Uterus (tissue), 4 donors: ENCODE measurements at places on chromosomes 5 and 9.
A peak's percentile ranks its signal among the peaks of the same experiment; 100 is the strongest.

DNA sequence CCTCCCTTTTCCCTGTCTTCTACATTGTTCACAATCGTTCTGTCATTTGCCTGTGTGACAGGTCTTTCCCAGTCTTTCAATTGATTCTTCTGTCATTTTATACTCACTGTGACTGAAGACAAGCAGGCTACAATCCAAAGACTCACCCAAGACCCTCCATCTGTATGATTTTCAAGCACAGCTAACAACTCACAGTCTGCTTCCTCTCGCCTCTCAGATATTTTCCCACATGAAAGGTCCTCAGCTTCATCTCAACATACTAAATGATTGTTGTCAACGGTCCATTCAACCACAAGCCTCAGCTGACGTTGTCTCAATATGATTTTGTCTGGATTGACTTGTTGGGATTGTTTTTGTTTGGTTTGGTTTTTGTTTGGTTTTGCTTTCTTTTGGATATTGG lies 346.5 kb downstream of the NFIB start:
- DNase-seq, result no peak

GRCh38 chr9:35776018-35776417 lies 15.4 kb upstream of the NPR2 start:
- no peak for DNase-seq

DNA sequence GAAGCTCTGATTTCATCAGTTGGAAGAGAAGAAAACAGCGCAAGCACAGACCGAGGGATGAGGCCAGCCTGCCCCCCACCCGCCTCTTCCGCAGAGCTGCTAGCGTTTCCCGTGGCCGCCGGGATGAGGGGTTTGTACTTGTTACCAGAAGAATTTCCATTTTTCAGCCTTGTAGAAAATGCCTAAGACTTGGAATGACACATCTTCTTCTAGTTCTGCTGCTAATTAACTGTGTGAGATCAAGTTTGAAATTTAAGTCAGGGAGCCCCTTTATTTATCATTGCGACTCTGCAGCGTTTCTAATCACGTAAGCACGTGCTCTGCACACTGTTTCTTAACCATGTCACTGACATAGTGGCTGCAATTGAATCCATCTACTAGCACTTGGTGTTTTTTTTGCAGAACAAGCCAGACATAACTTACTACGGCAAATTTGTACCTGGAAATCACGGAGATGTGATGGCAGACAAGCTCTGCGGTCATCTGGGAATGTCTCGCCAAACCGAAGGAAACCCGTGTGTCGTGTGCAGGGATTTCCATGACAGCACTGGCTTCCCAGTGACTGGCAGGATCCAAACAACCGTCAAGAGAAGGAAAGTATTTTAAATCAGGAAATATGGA lies 41.8 kb upstream of the ROR2 start:
- DNase-seq, result no peak

- no peak for DNase-seq
Observed at GRCh38 chr9:102631559-102631958, 363.6 kb upstream of the CYLC2 start.

DNA sequence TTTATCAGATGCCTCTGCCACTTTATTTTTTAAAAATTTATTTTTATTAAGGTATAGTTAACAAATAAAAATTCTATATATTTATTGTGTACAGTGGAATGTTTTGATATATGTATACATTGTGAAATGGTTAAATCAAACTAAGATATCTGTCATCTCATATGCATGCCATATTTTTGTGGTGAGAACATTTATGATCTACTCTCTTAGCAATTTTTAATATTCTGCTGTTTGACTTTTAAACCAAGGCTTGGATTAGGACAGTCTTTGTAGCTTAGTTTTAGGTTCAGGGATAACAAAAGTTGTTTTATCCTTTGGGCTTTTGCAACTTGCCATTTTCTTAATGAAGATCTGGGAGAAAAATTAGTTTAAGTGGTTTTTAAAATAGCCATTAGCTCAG lies 46.0 kb upstream of the CDKN2B start:
- DNase-seq, result no peak

DNA sequence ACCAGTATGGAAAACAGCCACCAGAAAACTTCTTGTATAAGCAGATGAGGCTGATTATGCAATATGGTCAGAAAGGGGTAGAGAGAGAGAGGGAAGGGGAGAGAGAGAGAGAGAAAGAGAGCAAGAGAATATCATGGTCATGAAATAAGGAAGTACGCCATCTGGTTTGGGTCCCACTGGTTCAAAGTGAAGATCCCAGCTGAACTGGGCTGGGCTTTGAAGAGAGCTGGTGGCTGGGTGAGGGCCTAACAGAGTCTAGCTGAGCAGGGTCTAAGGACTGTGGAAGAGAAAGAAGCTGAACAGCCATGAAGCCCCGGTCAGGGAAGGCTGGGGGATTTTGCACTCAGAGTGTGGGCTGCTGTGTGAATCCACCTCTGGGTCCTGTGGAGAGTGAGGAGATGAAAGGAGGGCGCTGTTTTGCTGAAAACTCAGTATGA lies 14.6 kb downstream of the TRIM14 start:
- DNase-seq, result no peak

DNA sequence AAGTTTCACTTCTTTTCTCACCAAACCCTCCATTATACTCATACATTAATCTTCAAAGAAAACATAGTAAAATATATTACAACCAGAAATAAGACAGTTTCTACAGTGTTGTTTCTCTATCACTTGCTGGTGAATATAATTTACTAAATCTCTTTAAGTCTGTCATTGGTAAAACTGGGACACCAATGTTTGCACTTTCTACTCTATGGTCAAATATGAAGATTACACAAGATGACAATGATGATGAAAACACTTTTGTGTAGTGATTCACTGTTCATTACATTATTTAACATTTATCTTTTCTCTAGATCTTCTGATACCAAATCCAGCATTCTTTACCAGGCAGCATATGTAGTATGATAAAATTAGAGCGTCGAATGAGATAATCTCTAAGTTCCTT lies 459.1 kb downstream of the DMAC1 start:
- no peak for DNase-seq

GRCh38 chr9:101977614-101978210 lies 239.3 kb upstream of the GRIN3A start:
- no peak for DNase-seq

DNA sequence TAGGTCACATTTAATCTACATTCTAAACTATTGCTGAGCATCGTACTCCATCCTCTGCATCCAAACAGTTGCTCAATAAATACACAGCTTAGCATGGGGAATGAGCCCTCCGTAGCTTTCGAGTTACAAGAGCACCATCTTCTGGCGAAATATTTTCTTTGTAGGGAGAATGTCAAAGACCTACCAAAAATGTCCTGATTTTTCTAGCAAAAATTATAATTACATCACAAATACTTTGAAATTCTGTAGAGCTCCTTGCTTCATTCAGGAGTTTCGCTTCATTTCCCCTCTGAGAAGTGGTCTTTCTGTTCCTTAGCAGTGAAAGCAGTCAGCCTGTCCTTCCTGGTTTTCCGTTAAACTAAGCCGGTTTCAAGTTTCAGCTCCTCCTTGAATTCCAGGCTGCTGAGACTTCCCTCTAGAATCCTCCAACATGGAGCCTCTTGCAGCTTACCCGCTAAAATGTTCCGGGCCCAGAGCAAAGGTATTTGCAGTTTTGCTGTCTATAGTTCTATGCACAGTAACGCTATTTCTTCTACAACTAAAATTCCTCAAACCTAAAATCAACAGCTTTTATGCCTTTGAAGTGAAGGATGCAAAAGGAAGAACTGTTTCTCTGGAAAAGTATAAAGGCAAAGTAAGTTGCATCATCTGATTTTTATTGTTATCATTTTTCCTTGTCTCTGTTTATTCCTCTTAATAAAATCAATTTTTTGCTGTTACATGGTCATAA lies at the start of gene GPX8:
Gene GPX8 (plus strand): TSS at position 409 of the 730 bp plus-strand sequence. CDS start 22 bp downstream, at position 431.
- peak; percentile 34 for DNase-seq

GRCh38 chr5:32776200-32776599 lies 65.1 kb downstream of the NPR3 start:
- no peak for DNase-seq

DNA sequence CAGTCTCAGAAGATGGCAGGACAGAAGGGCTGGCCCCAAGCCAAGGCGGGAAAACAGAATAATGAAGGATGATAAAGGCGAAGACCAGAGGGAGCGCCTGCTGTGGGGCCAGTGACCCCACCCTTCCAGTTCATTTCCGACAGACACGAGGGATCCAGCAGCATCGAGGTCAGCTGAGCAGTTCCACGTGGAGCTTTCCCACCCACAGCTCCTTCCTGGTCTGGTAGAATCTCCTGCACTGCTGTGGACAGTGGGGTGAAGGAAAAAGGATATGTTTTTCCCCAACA lies 265.9 kb upstream of the VLDLR start:
- DNase-seq, result no peak

- DNase-seq, result no peak
Observed at GRCh38 chr5:115661101-115661500, 35.3 kb upstream of the TMED7 start.

- DNase-seq, result no peak
Observed at GRCh38 chr9:134058716-134059115, 9.1 kb downstream of the BRD3 start.

- DNase-seq, result no peak
Observed at GRCh38 chr5:36887532-36887931, 11.0 kb downstream of the NIPBL start.
